ENCODE measurements at places on chromosomes 11 and 22. TPM values are rescaled to one million over a fixed set of nuclear protein-coding genes. Genes with fewer than 3 reads are reported as not detected.

DNA sequence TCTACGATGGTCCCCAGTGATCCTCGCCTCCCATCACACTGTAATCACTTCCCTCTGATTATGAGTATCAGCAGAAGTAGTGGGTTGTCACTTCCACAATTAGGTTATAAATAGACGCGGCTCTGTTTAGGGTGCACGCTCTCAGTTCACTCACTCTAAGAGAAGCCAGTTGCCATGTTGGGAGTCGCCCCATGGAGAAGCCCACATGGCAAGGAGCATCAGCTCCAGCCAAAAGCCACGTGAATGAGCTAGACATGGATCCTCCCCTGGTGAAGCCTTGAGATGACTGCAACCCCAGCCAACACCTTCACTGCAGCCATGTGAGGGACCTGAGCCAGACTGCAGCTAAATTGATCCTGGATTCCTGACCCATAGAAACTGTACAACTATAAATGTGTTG, 26.4 kb upstream of the MYOD1 start:
- DNase-seq, result no peak

DNA sequence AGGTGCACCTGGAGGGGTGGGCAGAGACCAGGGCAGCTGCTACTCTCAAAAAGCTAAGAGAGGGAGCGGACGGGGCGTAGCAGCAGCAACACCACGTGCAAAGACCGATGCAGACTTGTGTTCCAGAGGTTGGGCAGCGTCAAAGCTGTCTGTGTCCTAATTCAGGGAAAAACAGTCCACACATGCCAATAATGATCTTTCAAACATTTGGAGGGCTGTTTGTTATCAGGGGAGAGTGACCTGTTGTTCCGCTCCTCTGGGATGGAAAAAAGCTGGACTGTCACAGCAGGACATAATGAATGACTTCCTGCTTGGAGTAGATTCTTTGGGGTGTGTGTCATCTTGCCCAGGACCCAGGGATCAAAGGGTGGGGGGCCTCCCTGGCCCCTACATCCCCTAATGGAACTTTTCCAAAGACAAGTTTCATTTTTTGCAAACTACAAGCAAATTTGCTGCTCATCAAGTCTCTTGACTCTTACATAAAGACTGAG, 6.2 kb upstream of the FBLN1 start:
- DNase-seq, result no peak

DNA sequence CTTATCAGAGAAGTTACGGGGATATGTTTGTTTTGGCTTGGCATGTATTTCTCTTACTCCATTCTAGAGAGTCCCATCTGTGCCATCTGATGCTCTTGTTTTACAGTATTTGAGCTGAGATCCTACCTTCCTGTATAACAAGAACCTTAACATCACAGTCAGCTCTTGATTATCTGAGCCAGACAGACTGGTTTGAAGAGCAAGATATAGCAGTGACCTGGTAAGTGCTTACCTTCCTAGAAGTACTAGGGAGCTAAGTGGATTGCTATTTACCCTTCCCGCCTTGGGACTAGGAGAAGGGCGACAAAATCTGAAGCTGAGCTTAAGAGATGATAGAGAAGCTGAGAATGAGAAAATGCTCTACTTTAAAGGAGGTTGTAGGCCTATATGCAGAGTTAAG, 235.3 kb downstream of the CSNK2A3 start:
- no peak for DNase-seq

The BAIAP2L2 gene
- total RNA-seq, result 0.67 TPM

- no peak for DNase-seq
Observed at GRCh38 chr22:27474112-27474571, 327.4 kb downstream of the MN1 start.

GRCh38 chr22:41001722-41002122, 50.5 kb downstream of the RBX1 start:
- DNase-seq, result no peak

The MMP1 gene
- not detected for total RNA-seq

GRCh38 chr11:4851033-4851432, 2.0 kb upstream of the OR51S1 start:
- DNase-seq, result no peak

DNA sequence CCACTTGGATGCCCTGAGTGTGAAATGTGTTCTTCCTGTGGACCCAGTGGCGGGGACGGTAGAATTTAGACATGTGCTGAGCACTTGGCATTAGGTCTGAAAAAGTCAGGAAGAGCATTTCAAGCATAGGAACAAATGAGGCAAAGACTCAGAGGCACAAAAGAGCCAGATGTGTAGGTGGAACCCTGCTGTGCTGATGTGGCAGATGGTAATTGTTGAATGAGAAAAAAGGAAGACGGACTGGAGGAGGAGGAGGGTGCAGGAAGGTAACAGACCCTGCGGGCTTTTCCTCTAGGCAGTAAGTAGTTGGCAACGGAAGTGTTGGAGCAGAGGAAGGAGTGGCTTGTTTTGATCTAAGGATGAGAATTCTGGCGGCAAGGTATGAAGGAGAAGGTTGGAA, 985.8 kb downstream of the TBC1D22A start:
- DNase-seq, result no peak

- no peak for DNase-seq
Observed at GRCh38 chr11:102523189-102523570, 7.4 kb downstream of the MMP7 start.

DNA sequence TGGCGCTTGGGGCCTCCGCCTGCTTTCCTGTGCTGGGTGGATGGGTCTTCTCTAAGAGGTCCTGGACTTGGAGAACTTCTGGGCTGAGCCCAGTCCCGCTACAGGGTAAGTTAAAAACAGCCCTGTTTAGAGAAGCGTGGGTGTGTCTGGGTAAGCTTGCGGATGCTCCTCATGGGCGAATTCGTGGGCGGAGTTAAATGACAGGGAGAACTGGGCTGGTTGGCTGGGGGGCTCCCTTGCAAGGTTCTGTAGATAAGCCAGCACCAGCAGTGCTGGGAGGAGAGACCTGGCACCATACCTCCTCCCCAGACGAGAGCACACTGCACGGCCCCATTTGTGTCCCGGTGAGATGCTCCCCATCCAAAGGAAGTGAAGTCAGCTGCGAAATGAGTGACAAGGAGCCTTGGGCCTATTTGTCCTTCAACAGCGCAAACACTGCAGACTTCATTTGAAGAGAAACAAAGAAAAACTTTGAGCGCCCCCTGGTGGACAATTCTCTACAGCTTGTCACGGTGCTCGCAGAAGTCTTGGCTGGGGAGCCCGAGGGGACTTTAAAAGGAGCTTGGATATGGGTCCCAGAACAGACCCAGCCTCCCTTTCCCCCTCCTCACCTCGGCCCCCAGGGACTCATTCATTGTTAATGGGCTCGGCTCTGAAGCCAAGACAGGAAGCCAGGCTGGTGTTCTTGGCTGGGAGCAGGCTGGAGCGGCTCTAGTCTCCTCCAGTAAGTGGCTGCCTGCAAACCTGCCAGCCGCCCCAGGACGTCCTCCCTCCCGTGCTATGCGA, 39.5 kb downstream of the TP53I11 start:
- peak; percentile 94 for DNase-seq

GRCh38 chr11:48108231-48109045, 108.2 kb upstream of the OR4B1 start:
- DNase-seq, result no peak
